ENCODE measurements at places on chromosomes 5 and 9.

DNA sequence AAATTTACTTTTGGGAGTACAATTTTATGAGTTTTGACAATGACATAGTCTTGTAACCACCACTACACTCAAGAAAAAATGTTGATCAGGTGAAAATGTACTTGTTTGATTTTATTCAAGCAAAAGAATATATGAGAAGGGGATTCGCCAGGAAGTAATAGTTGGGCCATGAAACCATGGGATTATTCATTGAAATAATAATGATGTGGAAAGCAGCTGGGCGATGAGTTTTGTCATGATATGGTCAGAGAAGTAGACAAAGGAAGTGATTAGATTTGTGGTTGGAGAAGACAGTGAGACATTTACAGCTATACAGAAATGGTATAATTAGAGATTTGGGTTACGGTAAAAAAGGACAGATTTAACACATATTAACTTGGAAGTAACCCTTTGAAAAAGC lies 11.2 kb downstream of the HMGCR start:
- DNase-seq = no peak

DNA sequence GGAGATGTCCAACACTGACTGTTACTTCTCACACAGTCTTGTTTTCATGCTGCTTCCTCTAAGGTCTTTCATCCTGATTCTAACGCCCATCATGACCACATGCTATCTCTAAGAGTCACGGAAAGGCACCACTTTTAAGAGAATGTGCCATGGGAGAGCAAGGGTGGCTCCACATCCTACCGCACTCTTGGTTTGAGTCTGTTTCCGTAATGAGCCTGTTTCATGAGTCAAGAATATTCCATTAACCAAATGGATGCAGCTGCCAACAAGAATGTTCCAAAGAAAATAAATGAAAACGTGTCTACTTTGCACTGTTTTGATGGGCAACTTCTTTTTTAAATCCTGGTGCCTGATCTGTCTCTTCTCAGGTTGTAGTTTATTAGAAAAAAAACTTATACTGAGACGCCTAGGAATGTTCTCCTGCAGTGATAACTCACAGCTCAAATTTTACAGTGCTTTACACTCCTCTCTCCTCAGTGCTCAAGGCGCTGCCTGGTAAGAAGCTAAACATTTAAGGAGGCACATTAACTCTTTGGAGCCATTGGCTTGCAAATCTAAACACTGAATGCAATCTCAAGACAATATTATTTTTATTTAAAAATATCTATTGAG lies 124.3 kb downstream of the FGF1 start:
- no peak for DNase-seq

GRCh38 chr9:109787735-109788134 lies 7.7 kb downstream of the PALM2AKAP2 start:
- no peak for DNase-seq

GRCh38 chr9:72955126-72955455 lies 2.2 kb upstream of the ALDH1A1 start:
- no peak for DNase-seq

DNA sequence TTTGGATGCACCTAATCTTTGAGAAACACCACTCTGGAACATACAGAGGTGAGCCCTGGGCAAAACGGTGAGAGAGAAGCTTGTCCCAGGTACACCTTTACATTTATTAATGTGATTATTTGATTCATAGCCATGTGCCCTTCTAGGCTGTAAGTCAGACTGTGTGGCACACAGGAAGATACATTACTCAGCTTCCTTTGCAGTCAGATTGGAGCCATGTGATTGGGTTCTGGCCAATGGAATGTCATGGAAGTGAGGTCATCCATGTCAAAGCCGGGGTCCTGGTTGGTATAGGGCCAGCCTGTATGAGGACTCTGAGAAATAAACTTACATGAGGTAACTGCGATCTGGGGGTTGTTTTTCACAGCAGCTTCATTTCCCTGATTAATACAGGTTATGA lies 106.8 kb upstream of the CD180 start:
- DNase-seq = no peak

GRCh38 chr9:120630333-120630732 lies 50.4 kb upstream of the CDK5RAP2 start:
- DNase-seq = no peak

GRCh38 chr9:116243708-116244107 lies 90.1 kb downstream of the PAPPA start:
- DNase-seq = no peak

All from naive thymus-derived CD8-positive, alpha-beta T cell (primary cell).